Activated B cell treated with CpG ODN at 0.5 μM for 24 hours (primary cell): ENCODE measurements at places on chromosomes 4 and X.

GRCh38 chrX:111511477-111511876, at the start of gene SERTM2:
SERTM2 (plus strand) TSS chrX:111511645; CDS start chrX:111518858, 7,213 bp downstream.
- DNase-seq: no peak

GRCh38 chr4:145012841-145013240, 85.2 kb downstream of the ANAPC10 start:
- no peak for DNase-seq

DNA sequence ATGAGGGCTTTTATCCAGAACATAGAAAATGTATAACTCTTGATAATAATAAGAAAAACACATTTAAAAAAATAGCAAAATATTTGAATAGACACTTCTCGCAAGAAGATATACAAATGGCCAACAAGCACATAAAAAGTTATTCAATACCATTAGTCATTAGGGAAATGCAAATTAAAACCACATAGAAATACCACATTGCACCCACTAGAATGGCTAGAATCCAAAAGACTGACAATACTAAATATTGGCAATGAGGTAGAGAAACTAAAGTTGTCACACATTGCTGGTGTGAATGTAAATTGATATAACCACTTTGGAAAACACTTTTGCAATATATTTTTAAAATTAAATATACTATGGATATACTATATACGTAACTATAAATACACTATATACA, 754.3 kb upstream of the MAGEB2 start:
- DNase-seq: no peak

DNA sequence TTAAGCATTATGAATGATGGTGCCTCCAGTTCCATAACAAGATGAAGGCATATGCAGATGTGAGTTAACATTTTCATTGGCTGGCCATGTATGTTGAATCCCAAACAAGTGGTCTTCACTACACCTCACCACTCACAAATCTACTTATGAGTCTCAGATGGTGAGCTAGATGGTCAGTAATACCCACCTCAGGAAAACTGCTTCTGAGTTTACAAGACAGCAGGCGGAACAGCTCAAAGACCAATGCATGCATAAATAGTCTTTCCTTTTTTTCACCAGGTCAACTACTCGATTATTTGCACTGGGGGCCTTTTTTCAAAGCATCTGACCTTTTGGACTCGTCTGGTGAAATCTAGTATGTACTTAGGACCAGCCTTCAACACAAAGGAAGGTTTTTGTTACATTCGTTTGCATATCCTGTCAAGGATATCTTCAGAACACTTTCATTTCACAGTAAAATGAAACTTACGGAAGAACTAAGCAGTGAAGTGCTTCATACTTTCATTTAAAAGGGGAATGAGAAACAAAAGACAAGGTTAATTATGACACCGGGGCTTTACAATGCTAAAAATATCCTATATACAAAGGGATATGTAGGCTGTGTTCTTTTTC, 23.1 kb upstream of the TLR7 start:
- DNase-seq: no peak

- no peak for DNase-seq
These were observed 66.5 kb downstream of the PDHA1 start for GRCh38 chrX:19410259-19410658.

DNA sequence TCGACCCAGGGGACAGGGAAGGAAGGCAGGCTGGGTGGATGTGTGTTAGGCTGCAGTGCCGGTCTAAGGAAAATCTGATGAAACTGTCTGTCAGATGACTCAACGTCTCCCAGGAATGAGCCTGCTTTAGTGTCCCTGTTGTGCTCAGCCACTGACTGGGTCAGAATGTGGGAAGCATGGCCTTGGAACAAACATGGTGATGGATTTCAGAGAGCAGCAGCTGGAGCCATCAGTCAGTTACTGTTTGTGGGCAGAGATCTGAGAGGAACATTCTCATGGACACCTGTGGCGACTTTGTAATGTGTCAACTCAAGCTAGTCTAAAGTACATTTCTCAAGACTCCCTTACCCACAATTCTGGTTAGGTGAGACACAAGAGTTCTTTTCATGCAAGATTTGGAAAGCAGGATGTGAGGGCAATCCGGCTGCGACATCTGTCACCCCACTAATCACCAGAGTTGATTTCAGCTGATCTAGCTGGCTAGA, 63.2 kb downstream of the ANAPC10 start:
- no peak for DNase-seq
